ENCODE measurements at places on chromosomes 11 and 22.

GRCh38 chr22:41768430-41768829, 32.0 kb upstream of the CCDC134 start:
- DNase-seq = no peak

DNA sequence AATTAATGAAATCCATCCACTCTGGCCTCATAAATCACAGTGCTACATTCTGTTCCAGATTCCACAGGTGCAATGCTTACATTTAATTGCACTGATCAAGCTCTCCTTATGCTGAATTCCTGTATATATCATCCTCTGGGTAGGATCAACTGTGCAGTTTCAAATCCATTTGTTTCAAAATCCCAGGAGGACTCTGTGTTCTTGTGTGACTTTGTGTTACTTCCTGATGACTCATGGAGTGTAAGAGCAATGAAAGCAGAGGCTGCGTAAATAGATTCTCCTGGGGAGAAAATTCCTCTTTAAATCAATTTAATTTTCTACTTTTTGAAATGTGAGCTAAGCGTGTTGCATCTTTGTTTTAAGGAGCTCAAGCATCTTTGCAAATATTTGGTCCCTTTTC, 752.7 kb downstream of the METTL15 start:
- no peak for DNase-seq

DNA sequence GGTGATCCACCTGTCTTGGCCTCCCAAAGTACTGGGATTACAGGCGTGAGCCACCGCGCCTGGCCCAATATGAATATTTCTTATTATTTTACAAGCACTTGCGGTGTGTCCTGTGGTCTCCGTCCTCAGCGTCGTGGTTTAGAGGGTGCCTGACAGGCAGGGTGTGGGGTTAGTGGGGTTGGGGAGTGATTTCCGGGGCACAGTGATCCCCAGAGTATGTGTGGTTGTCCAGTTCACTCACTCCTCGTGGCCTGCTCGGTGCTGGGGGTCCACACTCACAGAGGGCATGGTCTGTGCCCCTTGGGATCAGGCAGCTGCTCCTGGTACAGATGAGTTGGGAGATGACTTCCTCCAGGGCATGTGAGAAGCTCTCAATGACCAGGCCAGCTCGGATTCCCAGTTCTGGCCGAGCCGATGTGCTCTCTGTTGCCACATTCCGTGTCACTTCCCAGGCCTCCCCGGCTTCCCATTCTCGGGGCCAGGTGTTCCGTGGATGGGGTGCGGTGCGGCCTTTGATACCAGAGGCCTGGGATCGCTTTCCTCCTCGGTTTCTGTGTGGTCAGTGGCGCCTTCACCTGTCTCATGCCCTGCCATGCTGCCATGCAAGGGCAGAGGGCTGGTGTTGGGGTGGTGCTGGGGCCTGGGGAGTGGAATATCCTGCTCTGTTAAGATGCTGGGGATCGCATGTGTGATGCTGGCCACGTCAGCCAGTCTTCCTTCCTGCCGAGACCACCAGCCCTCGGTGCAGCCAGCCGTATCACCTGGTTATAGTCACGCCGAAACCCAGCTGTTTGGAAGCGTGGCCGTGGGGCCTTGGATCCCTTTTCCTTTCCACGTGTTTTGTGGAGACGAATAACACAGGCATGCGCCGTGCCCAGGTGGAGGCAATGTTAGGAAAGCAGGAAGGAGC, 39.6 kb downstream of the PARVB start:
- no peak for DNase-seq

- no peak for DNase-seq
Measured at GRCh38 chr22:44275631-44275995, 37.1 kb downstream of the SHISAL1 start.

DNA sequence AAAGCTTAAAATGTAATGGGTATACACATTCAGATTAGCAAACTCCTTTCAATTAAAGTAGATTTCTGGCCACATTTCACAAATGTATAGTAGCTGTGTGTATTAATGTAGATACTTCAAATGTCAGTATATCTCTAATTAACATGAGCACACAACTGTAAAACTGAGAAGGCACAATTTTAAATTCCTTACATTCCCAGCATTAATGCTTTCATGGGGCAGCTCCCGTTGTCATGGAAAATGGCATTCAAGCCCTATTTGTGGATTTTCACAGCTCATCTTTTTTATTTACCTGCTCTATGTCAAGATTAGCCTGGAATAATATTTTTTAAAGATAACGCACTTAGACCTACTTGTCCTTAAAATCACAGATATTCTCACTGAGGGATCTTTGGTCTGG, 113.6 kb upstream of the SOX6 start:
- no peak for DNase-seq

DNA sequence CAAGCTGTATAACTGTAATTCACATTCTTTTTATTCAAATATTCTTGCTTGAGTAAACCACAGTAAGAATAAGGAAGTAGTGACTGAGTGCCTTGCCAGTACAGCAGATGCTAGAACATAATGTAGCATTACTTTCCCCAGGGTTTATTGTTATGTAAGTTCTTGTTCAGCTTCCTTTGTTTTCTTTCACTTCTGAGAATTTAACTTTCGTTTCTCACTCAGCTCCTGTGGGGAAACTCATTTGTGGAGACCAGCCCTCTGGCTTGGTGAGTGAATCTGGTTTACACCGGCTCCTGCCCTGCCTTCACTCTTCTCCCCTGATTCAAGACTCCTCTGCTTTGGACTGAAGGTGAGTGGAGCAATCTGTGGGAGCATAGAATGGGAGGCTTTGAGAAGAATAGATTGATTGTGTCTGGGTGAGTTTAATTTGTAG, at the start of gene TRIM22:
Gene TRIM22 (plus strand): TSS at position 240 of the 433 bp plus-strand sequence. CDS start 6,443 bp downstream, outside the sequence.
- DNase-seq = peak; percentile 57

DNA sequence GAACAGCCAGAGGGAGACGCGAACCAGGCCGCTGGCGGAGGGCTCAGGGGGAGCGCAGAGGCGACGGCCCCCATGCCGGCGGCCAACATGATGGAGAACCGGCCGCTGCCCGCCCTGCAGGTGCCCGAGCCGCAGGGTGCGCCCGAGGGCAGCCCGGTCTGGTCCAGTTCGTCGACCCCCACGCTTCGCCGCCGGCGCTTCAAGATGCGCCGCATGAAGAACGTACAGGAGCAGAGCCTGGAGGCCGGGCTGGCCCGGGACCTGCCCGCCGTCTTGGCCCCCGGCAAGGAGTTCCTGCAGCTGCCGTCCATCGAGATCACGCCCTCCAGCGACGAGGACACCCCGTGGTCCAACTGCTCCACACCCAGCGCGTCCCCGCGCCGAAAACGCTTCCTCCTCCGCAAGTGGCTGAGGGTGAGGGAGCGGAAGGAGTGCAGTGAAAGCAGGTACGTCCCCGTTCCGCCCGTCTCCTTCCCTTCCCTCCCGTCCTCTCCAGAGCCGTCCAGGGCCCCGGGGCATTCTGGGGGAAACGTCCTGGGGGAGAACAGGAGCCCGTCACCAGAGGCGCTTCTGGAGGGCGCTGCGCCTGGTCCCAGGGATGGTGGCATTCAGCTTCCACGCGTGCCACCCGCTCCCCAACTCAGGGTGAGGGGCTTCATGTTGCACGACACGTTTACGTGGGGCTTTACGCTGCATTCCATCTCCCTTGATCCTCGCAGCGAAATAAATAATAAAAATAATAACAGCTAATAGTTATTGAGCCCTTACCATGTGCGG, 840 bp downstream of the GRAMD1B start:
- DNase-seq = peak; percentile 55

DNA sequence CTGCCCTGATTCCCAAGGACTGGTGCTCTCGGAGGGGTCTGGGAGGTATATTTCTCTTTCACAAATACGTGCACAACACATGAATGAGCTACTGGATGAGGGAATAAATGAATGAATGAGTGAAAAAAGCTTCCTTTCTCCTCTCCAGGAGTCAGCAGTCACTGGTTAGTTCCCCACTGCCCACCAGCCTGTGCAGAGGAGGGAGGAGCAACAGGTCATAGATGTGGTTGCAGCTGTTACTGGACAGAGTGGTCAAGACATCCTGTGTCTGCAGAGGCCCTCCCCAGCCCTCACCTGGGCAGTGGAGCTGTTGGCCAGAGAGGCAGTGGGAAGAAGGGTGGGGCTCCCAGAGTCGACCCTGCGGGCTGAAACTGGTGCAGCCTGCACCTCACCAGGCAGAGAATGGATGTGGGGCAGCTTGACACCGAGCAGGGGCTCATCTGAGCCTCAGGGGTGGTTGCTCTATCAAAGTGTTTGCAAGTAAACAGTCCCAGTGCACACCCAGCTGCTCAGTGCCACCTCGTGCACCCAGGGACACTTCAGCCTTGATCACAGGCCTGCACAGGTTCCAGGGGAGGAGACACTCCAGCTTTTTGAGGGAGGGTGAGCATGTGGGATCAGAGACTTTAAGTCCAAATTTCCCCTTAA, 1.4 kb upstream of the VPREB1 start:
- DNase-seq = no peak

GRCh38 chr11:24295360-24295759, 201.5 kb upstream of the LUZP2 start:
- no peak for DNase-seq

DNA sequence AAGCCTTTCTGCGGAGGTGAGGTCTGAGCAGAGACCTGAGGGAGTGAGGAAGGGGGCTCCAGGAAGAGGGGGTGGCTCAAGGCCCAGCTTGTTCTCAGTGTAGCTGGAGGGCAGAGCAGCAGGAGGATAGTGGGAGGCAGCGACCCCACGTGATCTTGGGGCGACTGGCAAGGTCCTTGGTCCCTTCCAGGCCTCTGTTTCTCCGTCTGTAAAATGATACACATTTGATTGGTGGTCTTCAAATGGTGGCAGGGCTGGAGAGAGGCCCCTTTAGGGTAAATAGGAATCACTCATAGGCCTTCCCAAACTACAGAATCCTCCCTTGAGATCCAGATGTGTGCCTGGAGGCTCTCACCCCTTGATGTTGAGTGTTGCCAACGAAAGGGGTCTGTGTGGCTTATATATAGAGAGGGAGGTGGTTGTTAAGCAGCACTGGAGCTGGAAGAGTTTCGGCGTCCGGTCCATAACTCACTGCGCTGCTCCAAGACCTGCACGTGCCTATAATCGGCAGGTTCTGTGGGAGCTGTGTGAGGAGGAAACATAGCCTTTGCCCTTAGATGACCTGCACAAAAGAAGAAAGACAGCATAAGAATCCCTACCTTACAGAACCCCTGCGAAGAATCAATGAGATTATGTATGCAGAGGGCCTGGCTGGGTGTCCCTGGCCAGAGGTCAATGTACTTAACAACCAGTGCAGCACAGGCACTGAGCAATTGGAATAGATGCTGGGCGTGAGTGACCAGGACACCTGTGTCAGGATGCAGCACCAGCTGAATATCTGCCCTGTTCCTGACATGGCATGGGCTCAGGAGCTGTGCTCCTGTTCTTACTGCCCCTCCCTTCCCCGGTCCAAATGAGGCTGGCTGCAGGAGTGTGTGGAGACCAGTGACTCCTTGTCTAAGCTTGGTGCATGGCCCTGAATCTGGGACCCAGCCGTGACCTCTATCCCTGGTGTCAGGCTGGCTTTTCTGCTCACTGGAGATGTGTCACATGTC, 28.7 kb downstream of the OTOG start:
- DNase-seq = no peak

DNA sequence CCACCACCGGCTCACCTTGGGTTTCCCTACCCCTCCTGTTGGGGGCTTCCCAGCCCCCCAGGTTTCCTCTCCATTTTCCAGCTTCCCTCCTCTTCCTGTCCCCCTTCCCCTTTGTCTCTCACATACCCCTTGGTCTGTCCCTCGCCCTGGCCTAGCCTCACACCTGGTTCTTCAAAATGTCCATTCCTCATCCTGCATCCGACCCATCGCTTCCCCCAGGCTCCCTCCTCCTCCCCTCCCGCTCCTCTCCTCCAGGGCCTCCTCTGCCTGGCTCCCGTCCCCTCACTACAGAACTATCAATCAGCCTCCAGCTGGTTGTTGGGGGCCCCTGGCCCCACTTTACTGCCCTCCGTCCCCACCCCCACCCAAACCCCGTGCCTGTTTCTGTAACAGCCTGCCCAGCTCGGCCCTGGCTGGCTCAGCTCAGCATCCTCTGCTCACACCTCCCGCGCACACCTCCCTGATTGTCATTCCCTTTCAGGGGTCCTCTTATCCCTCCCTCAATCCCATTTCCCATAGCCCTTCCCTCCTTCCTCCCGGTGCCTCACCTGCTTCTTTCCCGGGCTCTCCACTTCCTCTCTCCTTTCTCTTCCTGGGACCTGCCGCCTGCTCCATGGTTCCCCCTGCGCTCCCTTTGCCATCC, 1.2 kb downstream of the CNIH2 start:
- no peak for DNase-seq

GRCh38 chr11:81989093-81989492, 744.6 kb downstream of the FAM181B start:
- no peak for DNase-seq

- no peak for DNase-seq
Measured at GRCh38 chr11:134345237-134345550, 13.4 kb downstream of the GLB1L2 start.

GRCh38 chr11:68051191-68052136, 12.6 kb downstream of the TCIRG1 start:
- DNase-seq = no peak

DNA sequence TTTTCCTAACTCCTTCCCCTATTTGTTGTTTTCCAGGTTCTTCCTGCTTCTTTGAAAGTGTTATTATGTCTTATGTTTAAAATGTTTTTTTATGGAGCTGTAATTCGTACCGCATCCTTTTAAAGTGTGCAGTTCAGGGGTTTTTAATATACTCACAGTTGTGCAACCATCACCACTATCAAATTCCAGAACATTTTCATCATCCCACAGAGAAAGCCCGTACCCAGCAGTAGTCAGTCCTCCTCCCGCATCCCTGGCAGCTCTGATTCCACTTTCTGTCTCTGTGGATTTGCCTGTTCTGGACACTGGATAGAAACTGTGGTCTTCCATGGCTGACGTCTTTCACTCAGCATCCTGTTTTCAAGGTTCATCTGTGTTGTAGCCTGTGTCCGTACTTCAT, 73.7 kb downstream of the JAM3 start:
- DNase-seq = no peak

GRCh38 chr11:913043-913442, 2.4 kb upstream of the CHID1 start:
- no peak for DNase-seq

DNA sequence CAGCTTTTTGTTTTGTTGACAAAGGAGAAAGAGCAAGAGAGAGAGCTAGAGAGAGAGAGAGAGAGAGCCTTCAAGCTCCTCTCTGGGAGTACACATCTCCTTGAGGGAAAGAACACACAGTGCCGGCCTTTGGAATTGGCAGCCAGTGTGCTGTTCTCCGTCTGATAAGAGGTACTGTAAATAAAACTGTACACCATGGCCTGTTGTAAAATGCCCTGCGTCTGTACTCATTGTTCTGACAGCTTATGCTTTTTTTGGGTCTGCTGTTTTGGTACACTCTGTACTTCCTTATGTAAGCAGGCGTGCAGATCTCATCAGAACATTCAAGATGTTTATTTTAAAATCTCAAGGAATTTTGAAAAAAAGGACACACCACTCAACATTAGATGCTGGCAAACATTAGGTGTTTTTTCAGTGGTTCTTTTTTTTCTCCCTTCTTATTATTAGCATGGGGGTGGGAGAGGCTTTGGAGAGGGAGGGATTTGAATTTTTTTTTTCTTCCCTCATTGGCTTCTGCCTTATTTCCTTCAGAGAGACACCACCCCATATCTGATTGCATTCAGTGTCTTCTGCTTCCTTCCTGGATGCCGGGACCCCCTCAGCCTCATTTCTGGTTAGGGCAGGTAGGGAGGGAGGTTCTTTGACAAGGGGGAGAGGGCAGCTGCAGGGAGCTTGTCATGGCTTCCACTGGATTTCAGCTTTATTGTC, 116.8 kb upstream of the NNMT start:
- DNase-seq = peak; percentile 29

GRCh38 chr11:110565357-110566336, 135.9 kb downstream of the FDX1 start:
- no peak for DNase-seq

GRCh38 chr11:45605051-45605450, 60.4 kb downstream of the CHST1 start:
- no peak for DNase-seq

GRCh38 chr11:19276859-19277808, 36.4 kb upstream of the E2F8 start:
- no peak for DNase-seq
